ENCODE measurements at places on chromosomes 7 and 10.

DNA sequence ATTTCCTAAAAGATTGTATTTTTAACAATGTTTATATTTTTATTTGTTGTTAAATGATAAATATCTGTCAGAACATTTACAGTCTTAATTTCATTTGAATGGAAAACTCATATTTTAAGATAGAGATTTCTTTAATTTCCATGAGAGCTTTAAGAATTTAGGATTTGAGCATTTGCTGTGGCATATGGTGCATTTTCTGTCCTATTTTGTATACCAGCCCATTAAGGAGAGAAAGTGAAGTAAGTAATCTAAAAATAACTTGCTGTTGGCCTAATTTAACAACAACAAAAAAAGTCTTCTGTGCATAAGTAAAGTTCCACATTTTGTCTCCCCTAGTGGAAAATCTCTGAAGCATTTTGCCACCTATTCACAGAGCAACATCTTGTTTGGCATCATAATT lies 190.9 kb upstream of the PPP1R3A start:
- no peaks in the 10 kb centered on the region for H3K27me3 ChIP-seq
- H3K4me3 ChIP-seq, result no peak overlapping the region
- no peaks in the 10 kb centered on the region for H3K4me1 ChIP-seq

- H3K36me3 ChIP-seq, result peaks cover 11% of the 10 kb centered on the region
- H3K27me3 ChIP-seq, result no peaks in the 10 kb centered on the region
- peaks cover 99% of the 10 kb centered on the region for H3K4me1 ChIP-seq
- no peak overlapping the region for H3K4me3 ChIP-seq
- no peak for DNase-seq
Observed at GRCh38 chr10:124701435-124701834, 42.7 kb downstream of the FAM53B start.

- no peaks in the 10 kb centered on the region for H3K4me1 ChIP-seq
- no peaks in the 10 kb centered on the region for H3K27me3 ChIP-seq
- no peak for DNase-seq
- no peaks in the 10 kb centered on the region for H3K36me3 ChIP-seq
- H3K4me3 ChIP-seq, result peak overlapping the region; percentile 37
- no peak overlapping the region for H3K27ac ChIP-seq
Observed at GRCh38 chr7:50793120-50793946, 10.6 kb upstream of the GRB10 start.

DNA sequence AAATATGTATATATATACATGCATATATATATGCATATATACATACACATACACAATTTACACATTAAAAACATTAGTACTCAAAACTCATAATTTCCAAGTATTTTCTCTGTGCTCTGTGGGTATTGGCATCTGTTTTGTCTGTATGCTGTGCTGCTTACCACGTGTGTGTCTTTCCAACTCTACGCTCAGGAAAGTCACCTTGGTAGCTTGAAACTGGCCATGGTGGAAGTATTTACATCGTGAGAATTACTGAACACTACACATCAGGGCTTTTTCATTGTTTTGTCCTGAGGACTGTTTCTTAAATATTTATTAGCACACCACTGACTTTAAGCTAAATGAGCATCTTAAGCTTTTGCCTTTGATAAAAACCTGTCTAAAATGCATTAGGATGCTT lies 79.6 kb downstream of the CREM start:
- H3K27ac ChIP-seq, result no peak overlapping the region
- H3K36me3 ChIP-seq, result no peaks in the 10 kb centered on the region
- no peaks in the 10 kb centered on the region for H3K27me3 ChIP-seq
- DNase-seq, result no peak
- peaks cover 10% of the 10 kb centered on the region for H3K4me1 ChIP-seq

- H3K36me3 ChIP-seq, result peaks cover 11% of the 10 kb centered on the region
- H3K27ac ChIP-seq, result no peak overlapping the region
- H3K27me3 ChIP-seq, result peaks cover 2% of the 10 kb centered on the region
- H3K4me1 ChIP-seq, result peaks cover 18% of the 10 kb centered on the region
- no peak overlapping the region for H3K4me3 ChIP-seq
Observed at GRCh38 chr7:101156277-101156676, 2.0 kb downstream of the AP1S1 start.

DNA sequence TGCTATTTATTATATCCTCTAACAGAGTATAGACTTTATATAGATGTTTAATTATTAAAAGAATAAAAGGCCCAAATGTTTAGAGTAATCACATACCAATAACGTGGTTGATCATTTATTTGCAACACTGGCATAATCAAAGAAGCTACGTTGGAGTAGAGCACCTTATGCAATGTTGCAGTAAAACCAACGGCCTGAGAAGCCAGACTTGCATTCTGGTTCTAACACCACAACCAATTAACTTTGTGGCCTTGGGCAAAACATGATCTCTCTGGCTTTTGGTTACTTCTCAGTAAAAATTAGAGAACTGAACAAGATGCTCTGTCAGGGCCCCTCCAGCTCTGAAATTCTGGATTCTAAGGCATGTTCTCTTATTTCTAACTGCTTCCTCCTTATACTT lies 476.2 kb downstream of the GRM8 start:
- no peak for DNase-seq
- no peaks in the 10 kb centered on the region for H3K27me3 ChIP-seq
- H3K36me3 ChIP-seq, result no peaks in the 10 kb centered on the region
- no peak overlapping the region for H3K27ac ChIP-seq
- no peak overlapping the region for H3K4me3 ChIP-seq
- H3K4me1 ChIP-seq, result no peaks in the 10 kb centered on the region

DNA sequence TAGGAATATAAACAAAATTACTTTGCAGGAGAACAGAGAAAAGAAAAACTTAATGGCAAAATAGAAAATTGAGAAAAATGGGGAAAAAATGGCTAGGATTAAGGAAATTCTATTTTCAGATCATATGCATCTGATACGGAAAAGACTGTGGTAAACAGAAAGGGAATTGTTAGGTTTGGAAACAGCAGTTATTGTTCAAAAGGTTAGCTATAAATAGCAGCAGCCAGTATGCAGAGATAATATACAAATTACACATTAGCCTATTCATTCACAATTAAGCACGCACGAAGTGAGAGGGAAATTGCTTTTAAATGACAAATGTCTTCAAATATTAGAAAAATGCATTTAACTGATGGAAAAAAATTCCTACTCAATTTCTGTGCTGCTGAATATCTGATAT lies 224.1 kb upstream of the FAM3C start:
- H3K27ac ChIP-seq, result no peak overlapping the region
- DNase-seq, result no peak
- no peak overlapping the region for H3K4me3 ChIP-seq

- H3K36me3 ChIP-seq, result no peaks in the 10 kb centered on the region
- DNase-seq, result peak; percentile 5
- no peaks in the 10 kb centered on the region for H3K4me1 ChIP-seq
- no peaks in the 10 kb centered on the region for H3K27me3 ChIP-seq
- H3K27ac ChIP-seq, result peak overlapping the region; percentile 53
- H3K4me3 ChIP-seq, result no peak overlapping the region
Observed at GRCh38 chr7:44914992-44915607, 29.8 kb upstream of the PURB start.

GRCh38 chr10:4437791-4438190 lies 388.2 kb upstream of the AKR1E2 start:
- H3K4me3 ChIP-seq, result no peak overlapping the region
- no peak for DNase-seq
- H3K4me1 ChIP-seq, result no peaks in the 10 kb centered on the region
- no peaks in the 10 kb centered on the region for H3K36me3 ChIP-seq
- no peaks in the 10 kb centered on the region for H3K27me3 ChIP-seq

- no peak overlapping the region for H3K4me3 ChIP-seq
- H3K27ac ChIP-seq, result no peak overlapping the region
- H3K27me3 ChIP-seq, result no peaks in the 10 kb centered on the region
- H3K4me1 ChIP-seq, result no peaks in the 10 kb centered on the region
Observed at GRCh38 chr7:39301543-39301942, 264.7 kb upstream of the YAE1 start.

- H3K4me1 ChIP-seq, result peaks cover 22% of the 10 kb centered on the region
- no peak for DNase-seq
- no peaks in the 10 kb centered on the region for H3K36me3 ChIP-seq
- no peaks in the 10 kb centered on the region for H3K27me3 ChIP-seq
- peak overlapping the region; percentile 26 for H3K4me3 ChIP-seq
Observed at GRCh38 chr10:69086001-69086509, 1.8 kb upstream of the SRGN start.

Measured in effector memory CD4-positive, alpha-beta T cell (primary cell).